ENCODE measurements at places on chromosomes 12 and 14.

- no peak for DNase-seq
Measured at GRCh38 chr12:79997096-79997791, 62.3 kb upstream of the PPP1R12A start.

DNA sequence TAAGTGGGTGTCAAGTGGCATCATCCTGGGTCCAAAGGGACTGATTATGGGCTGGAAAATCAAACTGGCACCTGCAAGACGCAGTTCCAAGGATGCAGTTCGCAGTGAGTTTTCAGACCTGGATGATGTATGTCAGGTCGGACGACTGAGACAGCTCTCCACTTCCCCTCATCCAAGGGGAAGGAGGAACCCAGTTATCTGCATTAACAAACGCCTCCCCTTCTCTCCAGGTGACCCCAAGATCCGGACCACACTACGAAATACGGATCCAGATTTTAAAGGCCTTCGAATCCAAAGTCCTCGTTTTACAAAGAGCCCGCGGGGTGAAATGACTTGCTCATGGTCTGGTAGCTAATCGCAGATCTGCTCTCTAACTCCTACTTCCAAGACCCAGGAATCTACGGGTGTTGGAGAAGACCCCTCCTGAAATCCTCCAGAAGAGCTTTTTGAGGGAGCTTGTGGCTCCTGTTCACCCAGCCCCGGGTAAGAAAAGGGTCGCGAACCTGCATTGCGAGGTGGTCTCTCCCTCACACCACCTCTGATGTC is 460 bp upstream of the SYNE2 start:
- no peak for DNase-seq

- DNase-seq = no peak
Measured at GRCh38 chr12:107361970-107362369, 268.6 kb upstream of the CRY1 start.

- no peak for DNase-seq
Measured at GRCh38 chr14:70921669-70922068, 14.4 kb downstream of the PCNX1 start.

All from stimulated activated CD8-positive, alpha-beta memory T cell treated with anti-CD3 and anti-CD28 coated beads, Interleukin-2, amount 100 ng/mL, for 1 hour (primary cell).